AG08395 (cell line): ENCODE measurements at places on chromosomes 4 and X.
A peak's percentile ranks its signal among the peaks of the same experiment; 100 is the strongest.

DNA sequence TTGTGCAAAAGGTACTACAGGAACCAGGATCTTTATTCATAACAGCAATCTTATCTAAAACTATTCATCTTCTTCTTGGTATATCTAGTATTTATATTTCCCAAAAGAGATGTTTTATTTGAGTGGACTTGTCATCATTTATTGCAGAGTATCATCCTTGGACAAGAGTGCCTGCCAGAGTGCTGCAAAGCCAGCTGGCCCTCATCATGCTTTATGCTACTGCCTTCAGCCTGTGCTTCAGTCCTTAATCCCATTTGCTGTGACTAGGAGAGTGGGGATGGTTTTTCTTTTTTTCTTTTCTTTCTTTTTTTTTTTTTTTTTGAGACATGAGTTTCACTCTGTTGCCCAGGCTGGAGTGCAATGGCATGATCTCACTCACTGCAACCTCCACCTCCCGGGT lies 33.5 kb upstream of the ELF2 start:
- DNase-seq: no peak

GRCh38 chr4:171142639-171143038 lies 670.6 kb upstream of the GALNTL6 start:
- no peak for DNase-seq

DNA sequence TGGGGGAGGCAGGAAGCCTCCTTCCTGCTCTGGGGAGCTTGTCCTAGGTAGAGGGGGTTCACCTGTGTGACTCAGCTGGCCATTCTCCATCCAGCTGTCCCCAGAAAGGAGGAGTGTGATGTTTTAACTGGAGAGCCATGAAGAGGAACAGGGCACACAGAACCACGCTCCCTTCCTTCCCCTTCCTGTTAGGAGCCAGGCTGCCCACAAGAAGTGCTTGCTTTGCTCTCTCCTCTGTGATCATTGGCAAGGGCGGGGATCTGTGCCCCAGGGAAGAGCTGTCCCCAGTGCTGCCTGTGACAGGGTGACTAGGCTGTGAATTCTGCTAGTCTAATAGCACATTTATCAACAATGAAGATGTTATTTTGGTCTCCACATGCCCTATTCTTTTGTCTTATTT lies 169.6 kb upstream of the GATB start:
- no peak for DNase-seq

GRCh38 chrX:32495855-32496254 lies 715.5 kb downstream of the DMD start:
- no peak for DNase-seq

DNA sequence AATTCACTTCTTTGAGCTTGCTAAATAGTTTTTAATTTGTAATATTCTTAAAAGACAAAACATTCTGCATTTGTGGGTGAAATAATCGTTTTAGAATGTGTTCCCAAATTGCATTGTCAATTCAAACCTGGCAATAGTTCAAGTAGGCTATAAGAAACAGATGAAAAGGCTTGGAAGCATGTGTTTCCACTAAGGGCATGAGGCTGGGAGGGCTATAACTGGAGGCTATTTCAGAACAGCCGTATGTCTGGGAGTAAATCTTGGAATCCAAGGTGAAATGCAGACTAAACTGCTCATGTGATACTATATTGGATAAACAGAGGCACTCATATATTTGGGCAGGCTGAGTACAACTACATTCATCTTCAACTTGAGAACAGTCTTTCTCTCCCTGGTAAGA lies 117.4 kb upstream of the GRPR start:
- DNase-seq: peak; percentile 46

DNA sequence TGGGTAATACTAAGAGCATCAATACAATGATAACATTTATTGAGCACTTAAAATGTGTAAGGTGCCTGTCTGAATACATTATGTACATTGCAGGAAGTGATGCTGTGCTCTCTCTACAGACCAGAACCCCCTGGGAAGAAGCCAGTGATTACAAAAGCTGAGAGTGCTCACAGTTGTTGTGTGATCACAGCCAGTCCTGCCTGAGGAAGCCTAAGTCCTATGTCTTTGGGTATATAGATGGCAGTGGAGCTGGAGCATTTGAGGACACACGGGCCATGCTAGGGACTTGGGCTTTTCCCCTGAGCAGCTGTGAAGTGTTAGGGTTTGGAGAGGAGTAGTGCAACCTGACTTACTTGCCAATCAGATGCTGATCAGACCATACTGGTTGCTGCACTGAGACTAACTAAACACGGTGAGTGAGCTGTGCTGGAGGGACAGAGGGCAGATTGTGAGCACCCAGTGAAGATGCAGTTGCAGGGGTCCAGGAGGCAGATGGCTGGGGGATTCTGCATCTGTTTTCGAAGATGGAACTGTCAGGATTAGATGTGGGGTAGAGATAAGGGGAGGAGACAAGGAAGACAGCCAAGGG lies 60.8 kb upstream of the TBC1D14 start:
- no peak for DNase-seq

DNA sequence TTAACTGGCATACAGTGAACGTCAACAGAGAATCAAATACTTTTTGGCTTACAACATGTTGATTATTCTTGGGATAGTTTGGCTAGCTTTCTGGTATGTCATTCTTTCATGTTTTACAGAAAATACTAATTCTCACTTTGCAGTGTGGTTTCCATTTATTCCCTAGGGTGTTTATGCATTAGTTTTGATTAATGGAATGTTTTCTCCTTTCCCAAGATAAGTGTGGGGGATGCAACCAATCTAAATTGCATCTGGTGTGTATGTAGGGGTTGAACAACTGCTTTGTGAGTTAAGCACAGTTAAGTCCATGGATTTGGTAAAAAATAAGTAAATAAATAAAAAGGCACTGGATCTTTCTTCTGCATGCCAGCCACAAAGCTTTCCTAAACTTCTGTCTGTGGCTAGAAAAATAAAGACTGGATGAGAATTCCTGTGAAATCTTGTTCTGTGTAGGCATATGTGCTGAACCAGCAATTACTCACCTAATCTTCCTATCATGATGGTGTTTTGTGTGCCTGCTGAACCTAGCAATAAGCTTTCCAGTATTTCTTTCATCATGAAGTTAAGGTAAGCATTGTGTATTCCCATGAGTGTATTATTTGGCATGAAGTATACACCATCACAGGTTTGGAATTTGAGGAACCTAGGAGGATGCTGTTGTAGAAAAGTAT lies 50.6 kb upstream of the TENM3 start:
- DNase-seq: peak; percentile 12

DNA sequence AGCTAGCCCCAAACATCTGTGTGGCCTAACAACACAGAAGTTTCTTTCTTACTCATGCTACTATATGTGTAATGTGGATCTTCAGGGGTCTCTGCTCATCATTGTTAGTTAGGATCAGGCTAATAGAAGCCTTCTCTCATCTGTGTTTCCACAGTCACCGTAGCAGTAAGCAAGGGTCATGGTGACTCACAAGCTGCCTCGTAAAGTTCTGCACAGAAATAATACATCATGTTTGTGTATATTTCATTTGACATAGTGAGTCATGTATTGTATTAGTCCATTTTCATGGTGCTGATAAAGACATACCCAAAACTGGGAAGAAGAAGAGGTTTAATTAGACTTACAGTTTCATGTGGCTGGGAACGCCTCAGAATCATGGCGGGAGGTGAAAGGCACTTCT lies 38.7 kb downstream of the SLC4A4 start:
- DNase-seq: peak; percentile 68

DNA sequence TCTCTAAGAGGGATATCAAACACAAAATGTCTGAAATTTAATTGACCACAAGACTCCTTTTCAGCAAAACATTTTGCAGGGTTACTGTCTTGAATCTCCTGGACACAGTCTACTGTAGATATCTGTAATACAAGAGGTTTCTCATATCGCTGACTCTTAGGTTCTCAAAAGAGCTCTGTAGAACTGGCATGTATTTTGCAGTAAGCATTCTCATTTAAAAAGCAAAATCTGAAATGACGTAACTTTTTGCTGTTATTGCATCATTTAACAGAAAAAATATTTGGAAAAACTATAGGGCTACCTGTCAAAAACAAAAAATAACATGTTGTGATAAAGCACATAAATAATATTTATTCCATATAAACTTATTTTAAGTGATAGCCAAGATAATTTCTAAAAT lies 114.2 kb downstream of the CDS1 start:
- no peak for DNase-seq

GRCh38 chr4:19675172-19675811 lies 576.4 kb upstream of the SLIT2 start:
- peak; percentile 28 for DNase-seq

DNA sequence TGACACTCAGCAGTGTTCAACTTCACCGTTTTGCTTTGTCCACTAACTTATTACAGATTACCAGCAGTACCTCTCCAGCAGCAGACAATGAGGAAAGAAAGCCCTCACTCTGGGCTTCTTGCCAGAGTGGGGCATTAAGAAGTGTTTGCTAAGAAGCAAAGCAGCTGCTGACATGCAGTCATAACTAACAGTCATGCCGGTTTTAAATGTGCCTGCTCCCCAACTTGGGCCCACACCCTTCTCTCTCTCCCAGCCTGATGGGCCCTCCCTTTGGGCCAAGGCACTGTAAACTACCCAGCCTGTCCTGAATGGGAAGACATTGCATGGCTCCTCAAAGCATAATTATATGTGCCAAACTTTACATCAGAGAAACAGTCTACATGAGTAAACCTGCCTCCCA lies 54.6 kb upstream of the HHIP start:
- no peak for DNase-seq

- DNase-seq: peak; percentile 43
Measured at GRCh38 chrX:24190500-24191156, 41.1 kb downstream of the ZFX start.

- DNase-seq: no peak
Measured at GRCh38 chr4:15339737-15340136, 88.1 kb upstream of the C1QTNF7 start.

GRCh38 chr4:159768016-159768415 lies 665.1 kb downstream of the RAPGEF2 start:
- no peak for DNase-seq

DNA sequence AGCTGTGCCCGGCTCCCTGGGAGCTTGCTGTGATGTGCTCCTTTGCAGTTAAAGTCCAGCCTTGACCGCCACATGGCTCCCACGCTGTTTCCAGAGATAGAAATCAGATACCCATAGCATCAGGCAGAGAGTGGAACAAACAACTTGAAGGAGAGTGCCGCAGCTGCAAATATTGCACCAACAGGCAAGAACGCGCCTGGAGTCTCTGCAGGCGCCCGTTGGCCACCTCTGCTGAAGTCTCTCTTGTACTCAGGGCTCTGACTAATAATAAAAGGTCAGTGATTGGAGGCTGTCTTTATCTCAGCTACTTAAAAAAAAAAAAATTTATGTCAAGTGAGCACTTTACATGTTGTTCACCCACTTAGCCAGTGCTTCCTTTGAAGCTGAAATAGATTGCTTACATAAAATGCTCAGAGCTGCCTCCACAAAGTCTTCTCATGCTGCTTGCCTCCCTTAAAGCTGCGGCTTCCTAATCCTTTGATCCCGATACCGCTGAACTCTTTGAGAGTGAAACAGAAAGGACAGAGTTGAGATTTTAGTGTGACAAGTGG lies 30.9 kb upstream of the TENM3 start:
- DNase-seq: peak; percentile 67

DNA sequence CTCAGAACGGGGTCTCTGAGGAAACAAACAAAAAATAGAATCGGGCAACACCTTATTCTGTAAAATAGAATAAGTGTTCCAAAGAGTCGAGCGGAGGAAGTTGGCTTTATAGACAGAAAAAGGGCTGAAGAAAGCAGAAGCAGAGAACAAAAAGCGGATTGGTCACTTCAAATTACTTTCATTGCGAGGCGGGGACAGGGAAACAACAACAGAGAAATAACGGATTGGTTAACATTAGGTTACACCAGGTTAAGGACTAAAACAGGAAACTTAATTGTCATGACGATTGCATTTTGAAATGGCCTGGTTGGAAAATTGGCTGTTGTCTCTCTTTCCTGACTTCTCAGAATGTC lies 433 bp upstream of the COQ2 start:
- DNase-seq: peak; percentile 58

DNA sequence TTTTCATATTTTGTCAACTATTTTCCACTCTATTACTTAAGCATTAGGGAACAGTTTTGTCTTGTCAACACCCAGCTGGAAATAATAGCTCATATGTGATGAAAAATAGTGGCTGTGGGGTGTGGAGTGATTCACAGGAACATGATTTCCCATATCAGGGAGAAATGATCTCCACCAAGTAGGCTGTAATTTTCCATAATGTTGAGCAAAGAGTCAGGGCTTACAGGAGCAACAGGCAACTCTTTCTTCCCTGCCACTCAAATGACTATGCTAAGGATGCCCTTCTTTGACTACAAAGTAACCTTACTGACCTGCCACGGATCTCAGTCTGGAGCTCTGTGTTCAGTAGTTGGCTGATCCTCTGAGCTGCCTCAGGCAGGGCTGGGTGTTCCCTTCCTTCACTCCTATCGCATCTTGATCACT lies 90.0 kb upstream of the GATB start:
- peak; percentile 46 for DNase-seq

DNA sequence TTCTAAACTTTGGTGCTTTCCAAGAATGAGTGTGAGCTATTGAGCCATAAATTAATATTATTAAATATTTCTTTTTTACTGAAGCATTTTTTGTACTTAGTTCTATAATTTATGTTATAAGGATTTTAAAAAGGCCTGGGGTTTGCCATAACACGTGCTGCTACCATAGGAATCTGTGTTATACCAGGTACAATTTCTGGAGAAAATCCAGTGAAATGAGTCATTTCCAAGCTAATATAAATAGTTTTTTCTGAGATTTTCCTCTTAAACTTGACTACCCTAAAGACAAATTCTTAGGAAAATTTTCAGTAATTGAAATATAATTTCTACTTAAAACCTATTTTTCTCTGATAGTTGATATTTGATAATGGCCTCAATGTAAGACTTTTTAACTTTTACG lies 130.8 kb downstream of the TLL1 start:
- no peak for DNase-seq

- peak; percentile 44 for DNase-seq
Measured at GRCh38 chr4:152729466-152729865, 49.7 kb upstream of the TMEM154 start.

DNA sequence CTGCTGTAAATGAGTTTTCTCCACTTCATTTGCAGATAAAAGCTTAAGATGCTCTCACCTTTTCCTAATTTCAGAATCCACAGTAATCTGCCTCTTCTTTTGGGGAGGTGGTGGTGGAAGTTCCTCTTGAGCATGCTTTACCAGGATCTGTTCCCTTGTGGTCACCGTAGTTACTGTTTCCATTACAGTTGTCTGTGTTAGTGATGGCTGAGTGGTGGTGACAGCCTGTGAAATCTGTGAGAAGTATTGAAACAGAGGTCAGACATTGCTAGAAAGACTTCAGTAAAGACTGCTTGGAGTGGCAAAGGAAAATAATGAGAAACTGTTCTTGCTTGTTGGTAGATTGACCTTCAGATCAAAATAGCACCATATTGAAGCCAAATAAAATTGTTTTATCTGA lies 666.2 kb downstream of the DMD start:
- DNase-seq: no peak

DNA sequence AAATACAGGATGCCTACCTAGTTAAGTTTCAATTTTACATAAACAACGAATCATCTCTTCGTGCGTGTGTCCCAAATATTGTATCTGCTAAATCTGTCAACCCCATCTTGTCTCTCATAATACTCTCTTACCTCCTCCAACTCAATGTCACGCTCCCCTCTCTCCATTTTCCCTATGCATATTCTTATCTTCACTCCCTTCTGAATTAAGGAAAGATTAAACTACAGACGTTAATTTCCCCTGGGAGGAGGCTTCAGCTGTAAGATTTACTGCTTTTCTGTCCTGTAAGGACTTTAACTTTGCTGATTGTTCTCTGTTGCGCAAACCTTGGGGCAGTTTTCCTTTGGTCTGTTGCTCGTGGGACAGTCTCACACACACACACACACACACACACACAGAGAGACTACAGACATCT lies 455 bp upstream of the ABCB7 start:
- DNase-seq: peak; percentile 3
